ENCODE measurements at places on chromosomes 5 and 9.

DNA sequence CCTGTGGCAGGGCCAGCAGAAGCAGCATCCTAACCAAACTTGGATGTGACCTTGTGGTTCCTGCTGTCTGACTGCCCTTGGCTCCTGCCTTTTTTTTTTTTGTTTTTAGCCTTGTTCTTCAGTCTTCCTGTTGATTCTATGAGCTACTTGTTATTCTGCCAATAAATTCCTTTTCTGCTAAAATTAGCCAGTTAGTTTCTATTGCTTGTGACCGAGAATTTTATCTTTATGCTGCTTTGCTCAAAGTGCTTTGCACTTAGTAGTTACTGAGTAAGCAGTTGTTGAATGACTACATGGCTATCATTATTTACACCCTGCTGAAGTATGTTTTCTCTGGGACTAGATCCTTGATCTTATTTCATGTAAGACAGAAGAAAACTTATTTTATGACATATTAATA lies 20.8 kb upstream of the ATG10 start:
- no peak for DNase-seq

DNA sequence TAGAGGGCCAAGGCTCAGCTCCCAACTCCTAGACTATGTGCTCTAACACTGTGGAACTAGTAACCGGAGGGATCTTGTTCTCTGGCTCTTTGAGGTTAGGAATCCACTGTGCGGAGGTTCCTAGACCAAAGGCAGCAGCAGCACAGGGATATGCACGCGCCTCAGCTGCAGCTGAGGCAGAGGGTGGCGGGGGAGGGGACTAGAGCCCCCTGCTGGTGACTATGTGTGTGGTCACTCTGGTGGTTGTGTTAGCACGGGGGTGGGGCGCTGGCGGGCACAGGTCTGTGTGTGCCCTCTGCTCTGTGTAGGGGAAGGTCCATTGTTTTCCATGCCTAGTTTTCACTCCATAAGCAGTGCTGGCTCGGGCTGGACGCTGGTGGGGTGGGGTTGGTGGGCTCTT lies 458.0 kb upstream of the IZUMO3 start:
- no peak for DNase-seq

GRCh38 chr9:105449081-105449480 lies 1.2 kb downstream of the FSD1L start:
- no peak for DNase-seq

DNA sequence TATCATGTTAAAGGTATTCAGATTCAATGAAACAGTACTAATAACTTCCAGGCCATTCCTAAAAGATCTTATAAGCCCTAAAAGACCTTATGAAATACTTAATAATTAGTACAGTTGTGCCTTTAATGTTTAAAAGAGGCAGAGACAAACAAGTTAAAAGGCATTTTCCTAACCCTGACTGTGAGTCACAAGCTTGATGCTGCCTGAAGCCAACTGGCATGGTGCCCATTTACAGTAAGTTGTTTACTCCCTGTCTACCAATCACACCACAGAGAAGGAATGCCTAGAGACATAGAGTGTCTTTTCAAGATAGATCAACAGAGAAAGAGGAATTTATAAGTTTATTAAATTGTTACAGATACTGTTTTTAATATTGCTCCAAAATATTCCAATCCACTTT lies 47.8 kb downstream of the NR3C1 start:
- DNase-seq: peak; percentile 67

DNA sequence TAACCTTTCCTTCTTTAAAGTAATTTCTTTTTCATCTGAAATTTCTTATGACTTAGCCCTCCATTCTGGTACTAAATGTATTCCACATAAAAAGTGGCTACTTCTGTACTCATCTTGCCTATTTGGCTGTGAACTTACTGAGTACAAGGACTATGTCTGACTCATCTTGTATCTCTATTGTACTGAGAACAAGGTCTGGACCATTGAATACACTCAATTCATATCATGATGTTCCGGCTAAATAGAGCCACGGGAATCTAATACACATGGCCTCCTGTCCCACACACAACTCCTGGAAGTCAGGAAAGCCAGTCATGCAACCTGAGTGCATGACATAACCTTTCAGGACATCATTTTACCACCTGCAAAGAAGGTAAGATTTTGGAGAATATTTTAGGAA lies 203.9 kb downstream of the PLK2 start:
- no peak for DNase-seq

- DNase-seq: no peak
Observed at GRCh38 chr9:133879615-133880014, 112.5 kb downstream of the VAV2 start.

GRCh38 chr5:1037123-1037670 lies 28.6 kb downstream of the NKD2 start:
- no peak for DNase-seq

DNA sequence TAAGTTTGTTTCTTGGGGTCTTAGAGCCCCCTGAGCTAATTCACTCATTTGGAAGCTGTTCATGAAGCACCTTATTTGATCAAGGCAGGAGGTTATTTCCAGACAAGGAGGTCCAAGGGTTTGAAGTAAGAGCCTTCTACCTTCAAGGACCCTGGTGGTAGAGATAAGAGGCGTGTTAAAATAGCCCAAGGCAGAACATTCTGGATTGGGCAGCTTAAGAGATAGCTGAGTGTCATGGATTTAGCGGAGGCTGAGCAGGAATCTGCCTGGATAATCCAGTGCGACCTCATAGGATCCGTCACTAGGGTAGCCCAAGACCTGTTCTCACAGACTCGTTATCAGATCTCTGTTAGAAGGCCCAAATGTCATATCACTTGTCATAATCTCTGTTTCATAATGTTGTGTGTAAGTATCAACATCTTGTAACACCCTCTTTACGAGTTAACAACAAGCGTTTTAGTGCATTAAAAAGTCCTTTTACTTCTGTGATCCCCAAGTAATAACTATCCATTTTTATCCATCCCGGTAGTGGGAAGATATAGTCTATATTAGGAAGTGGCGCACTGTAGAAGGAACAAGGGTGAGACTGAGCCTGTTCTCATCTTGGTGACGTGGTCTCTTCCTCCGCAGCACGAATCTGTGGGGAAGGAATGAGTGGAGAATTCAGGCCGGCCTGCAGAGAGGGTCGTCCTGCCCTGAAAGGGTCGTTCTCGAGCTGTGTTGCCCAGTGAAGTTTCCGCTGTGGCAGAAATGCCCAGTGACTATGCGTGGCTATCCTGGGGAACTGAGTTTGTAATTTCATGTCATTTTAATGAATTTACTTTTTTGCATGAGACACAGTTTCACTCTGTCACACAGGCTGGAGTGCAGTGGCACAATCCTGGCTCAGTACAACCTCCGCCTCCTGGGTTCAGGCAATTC lies 28.8 kb downstream of the SLC25A25 start:
- DNase-seq: no peak

DNA sequence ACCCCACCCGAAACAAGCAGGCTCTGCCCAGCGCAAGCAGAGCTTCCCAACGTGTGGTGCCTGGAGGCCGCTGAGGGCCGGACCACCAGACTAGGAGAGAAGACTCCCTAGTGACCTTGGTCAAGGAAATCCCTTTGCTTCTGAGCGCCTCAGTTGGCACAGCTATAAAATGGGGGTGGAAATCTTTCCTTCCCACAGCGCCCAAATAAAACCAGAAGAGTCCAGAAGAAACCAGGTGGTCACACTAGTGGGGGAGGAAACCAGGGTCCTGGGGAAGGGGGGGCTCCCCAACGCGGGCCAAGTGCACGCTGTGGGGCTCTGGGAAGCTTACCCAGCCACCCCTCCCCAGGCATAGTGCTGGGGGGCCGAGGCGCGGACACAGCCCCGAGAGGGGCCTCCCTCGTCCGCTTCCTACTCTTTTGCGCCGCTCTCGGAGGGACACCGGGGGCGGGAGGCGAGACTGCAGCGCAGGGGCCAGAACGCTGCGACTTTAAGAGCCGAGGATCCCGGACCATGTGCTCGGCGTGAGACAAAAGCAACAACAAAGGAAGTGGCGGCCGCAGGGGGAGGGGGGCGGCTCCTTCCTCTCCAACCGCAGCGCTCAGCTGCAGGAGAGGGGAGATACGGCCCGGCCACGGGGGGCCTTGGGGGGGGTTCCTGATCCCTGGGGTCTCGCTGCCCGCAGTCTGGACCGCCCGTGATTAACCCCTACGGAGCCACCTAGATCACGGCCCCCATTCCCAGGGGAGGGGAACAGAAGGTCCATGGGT lies 885 bp downstream of the RNF44 start:
- peak; percentile 82 for DNase-seq

DNA sequence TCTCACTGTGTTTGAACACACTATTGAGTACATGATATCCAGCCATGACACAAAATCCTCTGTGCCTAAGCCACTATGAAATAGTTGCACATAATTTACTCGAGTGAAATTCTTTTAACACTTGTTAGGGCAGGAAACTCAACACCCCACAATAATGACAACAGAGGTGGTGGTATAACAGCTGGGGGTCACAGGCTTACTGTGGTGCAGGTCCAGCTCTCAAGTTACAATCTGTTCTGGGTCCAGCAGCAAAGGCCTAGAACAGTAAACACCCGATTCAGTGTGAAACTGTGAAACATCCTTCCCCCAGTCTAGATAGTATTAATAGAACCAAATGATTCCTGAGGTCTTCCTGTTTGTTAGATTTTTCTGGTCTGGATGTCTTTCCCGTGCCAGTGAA lies 102.9 kb upstream of the APC start:
- DNase-seq: no peak

DNA sequence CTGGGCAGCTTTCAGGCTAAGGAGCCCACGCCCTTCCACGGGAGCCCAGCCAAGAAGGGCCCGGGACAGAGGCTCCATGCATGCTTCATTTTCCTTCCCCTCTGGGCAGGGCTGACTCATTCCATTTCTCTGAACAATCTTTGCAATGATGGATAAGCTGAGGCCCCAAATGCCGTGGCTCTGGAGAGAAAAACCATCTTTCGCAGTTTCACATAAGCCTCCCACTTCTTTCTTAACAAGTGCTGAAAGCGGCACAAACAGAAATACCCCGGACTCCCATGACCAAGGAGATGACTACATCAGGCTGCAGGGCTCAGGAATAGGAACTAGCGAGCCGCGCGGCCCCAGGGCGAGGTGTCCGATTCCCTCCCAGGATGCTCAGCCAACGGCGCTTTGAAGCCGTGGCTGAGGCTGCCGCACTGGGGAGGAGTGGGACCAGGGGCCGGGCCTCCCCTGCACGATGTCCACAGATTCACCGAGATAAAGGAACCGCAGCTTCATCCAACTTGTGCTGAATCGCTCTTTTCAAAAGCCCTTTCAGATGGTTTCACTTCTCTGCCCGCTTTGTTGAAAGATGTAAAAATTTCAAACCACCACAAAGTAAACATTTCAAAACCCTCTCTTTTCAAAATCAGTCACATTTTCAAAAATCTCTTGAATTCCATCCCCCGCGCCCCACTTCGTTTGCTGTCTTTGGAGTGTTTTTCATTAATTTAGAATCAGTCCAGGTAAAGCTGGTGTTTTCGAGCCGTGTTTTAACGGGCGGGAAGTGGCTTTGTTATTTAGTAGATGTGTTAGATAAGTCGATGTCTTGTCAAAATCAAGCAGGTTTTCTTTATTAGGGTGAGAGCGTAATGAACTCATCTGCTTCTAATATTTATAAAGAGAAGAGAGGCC lies 96.5 kb upstream of the LMX1B start:
- peak; percentile 34 for DNase-seq

DNA sequence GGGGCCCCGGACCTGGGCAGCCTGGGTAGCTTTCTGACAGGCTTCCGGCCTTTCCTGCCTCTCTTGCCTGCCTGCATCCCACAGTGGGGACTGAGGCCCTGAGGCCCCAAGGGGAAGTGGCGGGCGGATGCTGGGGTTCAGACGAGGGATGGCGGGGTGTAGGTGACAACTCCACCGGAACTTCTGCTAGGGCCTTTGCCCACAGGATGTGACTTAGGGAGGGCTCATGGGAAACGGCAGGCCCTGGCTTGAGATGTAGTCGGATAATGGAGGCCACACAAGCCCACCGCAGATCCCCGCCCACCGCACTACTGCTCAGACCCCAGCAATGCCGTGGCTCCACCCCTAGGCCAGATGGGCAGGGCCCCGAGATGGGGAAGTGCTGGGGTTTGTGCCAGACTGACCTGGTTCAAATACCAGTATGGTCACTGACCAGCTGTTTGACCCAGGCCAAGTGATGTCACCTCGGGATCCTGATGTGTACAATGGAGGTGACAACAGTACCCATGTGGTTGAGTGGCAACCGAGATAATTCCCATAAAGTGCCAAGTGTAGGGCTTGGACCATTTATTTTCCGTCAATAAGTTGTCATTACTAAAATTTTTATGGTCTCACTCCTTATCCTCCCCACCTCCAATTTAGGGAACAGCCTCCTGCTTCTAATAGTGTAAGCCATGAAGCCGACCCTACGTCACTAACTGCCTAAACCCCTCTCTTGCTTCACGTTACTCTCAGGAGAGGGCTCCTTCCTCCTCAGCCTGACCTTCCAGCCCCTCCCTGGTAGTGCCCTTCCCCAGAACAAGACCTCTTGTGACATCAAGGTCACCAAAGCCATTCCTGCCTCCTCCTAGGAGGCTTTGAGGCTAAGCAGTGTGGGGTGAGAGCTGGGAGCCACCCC lies 2.5 kb upstream of the CDK9 start:
- peak; percentile 76 for DNase-seq

DNA sequence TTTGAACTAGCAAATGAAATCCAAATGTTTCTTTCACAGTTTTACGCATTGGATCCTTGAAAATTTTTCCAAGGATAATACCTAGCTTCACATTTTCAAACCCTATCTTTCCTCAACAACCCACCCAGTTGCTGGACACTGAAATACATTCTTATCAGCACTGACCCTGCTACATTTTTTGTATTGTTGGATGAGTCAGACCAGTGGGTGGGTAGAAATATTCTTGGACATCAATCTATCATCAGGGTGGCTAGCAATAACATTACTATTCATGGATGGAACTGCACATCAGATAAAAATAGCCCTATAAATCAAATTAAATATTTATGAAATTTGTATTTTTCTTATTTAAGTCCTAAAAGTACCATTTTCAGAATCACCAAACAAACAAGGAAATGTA lies 407.4 kb upstream of the IZUMO3 start:
- DNase-seq: no peak

- DNase-seq: no peak
Observed at GRCh38 chr5:117859176-117859575, 1129.2 kb downstream of the DTWD2 start.

GRCh38 chr9:93671020-93671338 lies 94.6 kb downstream of the PHF2 start:
- DNase-seq: no peak

- no peak for DNase-seq
Observed at GRCh38 chr9:107216329-107216728, 66.8 kb upstream of the RAD23B start.

DNA sequence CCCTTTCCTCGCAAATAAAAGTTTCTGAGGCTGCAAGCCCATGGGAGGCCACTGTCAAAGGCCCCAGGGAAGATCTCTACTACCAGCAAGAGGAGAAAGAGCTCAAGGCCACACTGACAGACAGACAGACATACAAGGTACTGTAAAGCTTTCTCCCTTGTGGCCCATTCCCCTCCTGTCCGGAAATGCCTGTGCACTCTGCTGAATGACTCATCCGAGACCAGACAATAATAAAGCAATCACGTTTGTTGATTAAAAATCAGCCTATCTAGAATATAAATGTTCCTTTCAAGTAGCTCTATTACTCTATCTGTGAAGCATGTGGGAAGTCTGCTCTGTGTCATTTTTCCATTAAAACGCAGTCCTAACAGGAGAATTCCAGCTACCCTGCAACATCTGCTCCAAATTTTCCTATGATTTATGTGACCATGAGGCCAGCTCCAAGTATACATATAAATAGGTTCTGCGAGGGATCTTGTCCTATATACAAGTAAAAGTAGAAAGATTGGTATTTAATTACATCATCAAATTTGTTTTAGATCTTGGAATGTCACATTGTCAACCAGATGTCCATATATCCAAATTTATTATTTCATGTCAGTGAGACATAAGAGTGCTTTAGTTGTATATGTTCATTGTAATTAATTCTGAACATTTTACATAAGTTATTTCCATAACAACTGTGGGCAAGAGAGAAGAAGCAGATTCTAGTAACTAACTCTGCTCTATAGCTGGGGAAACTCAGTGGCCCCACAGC lies 34.7 kb upstream of the TGFBI start:
- no peak for DNase-seq
